ENCODE measurements at places on chromosomes 12 and 14.
A peak's percentile ranks its signal among the peaks of the same experiment; 100 is the strongest.

DNA sequence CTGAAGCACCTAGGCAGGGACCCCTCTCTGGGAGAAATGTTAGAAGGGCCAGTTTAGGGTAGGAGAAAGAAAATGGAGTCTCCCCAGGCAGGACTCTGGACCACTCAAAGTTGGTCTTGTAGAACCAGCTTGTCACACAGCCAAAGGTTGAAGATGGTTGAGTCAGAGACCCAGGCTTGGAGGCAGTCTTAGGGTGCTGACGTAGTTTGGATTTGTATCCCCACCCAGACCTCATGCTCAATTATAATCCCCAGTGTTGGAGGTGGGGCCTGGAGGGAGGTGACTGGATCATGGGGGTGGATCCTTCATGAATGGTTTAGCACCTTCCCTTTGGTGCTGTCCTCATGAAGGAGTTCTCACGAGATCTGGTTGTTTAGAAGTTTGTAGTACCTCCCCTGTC is 121.2 kb downstream of the CRACR2A start:
- DNase-seq, result no peak

DNA sequence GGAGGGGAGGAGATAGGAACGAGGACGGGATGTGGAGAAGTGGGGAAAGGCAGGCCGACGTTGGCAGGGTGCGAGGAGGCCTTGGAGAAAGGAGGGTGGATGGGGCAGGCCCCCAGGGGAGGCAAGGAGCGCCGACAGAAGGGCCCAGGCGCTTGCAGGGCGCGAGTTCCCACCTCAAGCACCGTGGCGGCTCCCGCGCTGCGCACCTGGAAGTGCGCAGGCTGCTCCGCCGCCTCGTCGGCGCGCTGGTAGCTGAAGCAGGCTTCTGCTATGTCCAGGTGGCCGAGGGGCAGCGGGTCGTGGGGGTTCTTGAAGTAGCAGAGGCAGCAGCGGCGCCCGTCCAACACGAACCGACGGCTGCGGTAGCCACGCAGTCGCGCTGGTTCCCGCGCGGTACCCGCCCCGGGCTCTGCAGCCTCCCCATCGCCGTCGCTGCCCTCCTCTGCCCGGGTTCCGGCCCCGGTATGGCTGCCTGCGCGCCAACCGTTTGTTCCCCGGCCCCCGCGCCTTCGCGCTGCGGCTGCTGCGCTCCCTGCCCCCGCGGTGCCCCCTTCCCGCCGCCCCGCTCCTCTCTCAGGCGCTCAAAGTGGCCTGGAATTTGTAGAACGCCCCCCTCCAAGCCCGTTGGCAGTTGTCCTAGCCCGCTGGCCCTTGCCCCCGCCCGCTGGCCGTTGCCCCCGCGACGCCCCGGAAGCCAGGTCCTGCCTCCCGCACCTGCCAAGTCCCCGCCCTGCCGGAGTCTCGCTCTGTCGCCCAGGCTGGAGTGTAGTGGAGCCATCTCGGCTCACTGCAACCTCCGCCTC is 1.1 kb upstream of the ACTR6 start:
- DNase-seq, result peak; percentile 38

GRCh38 chr12:19539836-19540235 is 100.5 kb downstream of the AEBP2 start:
- DNase-seq, result no peak

GRCh38 chr12:84542289-84542688 is 370.3 kb downstream of the SLC6A15 start:
- DNase-seq, result no peak

GRCh38 chr12:7661741-7662140 is 4.0 kb downstream of the APOBEC1 start:
- no peak for DNase-seq

DNA sequence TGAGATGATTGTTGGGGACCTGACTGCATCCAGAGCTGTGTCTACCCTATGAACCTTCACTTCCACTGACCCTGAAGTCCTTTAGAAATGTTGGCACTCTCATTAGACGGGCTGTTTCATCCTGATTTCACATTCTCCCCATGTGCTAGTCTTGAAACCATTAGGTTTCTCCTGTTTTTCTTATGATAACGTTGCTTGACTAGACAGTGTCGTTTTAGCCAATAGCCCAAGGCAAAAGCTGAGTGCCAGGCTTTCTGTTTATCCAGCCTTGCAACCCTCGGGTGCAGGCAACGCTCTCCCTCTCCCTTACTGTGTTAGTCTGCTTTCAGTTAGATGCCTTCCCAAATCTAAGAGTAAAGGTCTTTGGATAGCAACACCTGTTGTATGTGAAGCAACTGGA is 30.1 kb downstream of the DACT1 start:
- DNase-seq, result no peak

DNA sequence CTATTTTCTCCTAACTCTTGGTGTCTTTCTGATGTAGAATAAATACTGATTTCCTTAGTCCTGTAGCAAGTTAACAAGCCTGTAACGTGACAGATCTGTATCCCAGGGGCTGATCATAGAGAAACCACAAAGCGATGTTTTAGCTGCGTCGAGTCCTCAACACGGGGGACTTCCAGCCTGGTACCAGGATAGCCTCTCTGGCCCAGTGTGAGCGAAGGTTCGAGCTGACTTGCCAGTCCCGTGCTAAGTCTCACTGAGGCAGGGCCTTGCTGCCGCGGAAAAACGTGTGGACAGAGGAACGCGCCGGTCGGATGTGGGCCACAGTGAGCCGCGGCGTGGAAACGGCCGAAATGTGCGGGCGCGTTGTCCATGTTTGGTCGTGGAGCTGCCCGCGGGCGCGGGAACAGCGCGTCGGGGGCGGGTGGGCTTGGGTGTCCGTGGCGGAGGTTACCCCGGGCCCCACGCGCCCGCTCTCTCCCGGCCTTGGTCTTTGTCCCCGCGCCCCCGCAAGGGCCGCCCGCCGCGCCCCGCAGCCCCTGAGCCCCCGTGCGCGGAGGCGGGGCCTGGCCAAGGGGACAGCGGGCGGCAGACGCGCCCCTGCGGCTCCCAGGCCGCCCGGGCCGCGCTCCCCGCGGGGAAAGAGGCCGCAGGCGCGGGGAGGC is 531 bp upstream of the EML1 start:
- DNase-seq, result peak; percentile 47

GRCh38 chr12:42812871-42813270 is 223.3 kb upstream of the PRICKLE1 start:
- DNase-seq, result no peak

DNA sequence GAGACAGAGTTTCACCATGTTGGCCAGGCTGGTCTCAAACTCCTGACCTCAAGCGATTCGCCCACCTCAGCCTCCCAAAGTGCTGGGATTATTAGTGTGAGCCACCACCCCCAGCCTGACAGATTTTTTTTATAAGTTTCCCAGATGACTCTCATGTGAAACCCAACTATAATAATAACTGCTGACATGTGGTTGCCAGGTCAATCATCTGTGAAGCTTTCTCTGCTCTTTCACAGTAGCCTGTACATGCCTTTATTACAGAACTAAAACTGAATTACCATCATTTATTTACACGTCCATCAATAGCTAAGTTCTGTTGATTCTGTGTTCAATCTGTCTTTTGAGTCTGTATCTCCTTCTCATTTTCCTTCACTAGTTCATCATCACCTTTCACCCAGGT is 218.5 kb downstream of the RPS29 start:
- no peak for DNase-seq

- no peak for DNase-seq
Measured at GRCh38 chr12:19848421-19848820, 409.1 kb downstream of the AEBP2 start.

DNA sequence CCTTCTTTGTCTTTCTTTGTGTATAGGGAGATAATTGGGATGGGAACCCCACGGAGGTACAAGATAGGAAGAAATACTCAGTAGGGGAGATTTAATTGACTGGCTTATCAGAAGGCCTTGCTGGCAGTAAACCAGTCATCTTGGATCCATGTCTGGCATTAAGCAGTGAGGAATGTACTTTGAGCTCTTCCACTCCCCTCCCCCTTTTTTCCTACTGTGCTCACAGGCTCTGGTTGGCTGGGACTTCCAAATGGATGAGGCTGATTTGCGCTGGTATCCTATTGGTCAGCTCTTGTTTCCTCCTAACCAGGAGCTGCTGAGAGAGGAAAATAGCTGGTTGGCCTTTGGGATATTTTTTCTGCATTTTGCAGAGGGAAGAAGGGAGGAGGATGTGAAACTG is 24.7 kb downstream of the NGDN start:
- no peak for DNase-seq

DNA sequence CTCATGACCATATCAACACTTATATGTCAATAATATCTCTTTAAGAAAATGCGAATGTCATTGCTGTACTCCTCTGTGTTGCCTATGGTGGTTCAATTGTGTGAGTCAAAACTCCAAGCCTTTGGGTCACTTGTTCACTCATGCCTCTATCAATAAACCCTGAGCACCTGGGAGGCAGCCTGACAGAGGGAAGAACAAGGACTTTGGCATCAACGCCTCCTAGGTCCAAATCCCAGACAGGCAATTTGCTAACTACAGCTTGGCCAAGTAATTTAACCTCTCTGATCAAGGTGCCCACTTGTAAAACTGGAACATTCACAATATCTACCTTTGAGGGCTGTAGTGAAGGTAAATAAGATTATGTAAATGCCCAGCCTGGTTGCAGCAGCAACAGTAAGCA is 137.8 kb downstream of the SAMD4A start:
- DNase-seq, result no peak

GRCh38 chr12:16789204-16789790 is 183.3 kb upstream of the LMO3 start:
- DNase-seq, result no peak

- DNase-seq, result no peak
Measured at GRCh38 chr14:74568380-74568649, 43.7 kb downstream of the LTBP2 start.

All from hippocampal formation (tissue), 2 donors.